ENCODE measurements at places on chromosomes 4 and X. TPM values are rescaled to one million over a fixed set of nuclear protein-coding genes. Genes with fewer than 3 reads are reported as not detected.

- no peak for DNase-seq
These were observed 269.3 kb downstream of the GPM6A start for GRCh38 chr4:175542786-175543185.

GRCh38 chr4:185096032-185096653 lies 46.9 kb upstream of the SLC25A4 start:
- peak; percentile 57 for DNase-seq

DNA sequence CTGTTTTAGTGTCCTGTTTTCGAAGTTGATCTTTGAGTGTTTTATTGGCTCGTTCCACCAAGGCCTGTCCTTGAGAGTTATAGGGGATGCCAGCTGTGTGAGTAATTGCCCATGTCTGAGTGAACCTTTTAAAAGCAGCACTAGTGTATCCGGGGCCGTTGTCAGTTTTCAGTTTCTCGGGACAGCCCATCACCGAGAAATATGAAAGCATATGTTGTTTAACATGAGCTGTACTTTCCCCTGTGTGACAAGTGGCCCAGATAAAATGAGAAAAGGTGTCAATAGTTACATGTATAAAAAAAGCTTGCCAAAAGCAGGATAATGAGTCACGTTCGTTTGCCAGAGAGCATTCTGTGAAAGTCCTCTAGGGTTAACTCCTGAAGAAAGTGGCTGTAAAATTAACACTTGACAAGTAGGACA lies 48.6 kb upstream of the RASSF6 start:
- DNase-seq: no peak

GRCh38 chrX:17547658-17548057 lies 172.7 kb downstream of the NHS start:
- no peak for DNase-seq

DNA sequence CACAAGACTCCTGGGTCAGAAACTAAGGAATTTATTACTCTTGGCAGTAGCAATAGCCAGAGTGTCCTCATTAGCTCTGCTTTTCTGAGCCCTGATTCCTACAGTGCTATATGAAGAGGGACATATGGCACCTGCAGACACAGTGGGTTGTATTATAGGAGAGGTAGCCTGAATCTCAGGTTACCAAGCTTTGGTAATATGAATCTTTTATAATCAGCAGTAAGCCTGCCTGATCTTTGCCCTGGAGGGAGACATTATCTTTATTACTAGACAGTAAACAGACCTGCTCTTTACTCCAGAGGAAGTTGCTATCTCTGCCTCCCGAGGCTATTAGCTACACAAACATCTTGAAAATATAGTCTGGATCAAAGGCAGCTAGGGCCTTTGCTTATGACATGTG lies 62.5 kb upstream of the HOPX start:
- no peak for DNase-seq

- no peak for DNase-seq
These were observed 75.0 kb downstream of the EVC start for GRCh38 chr4:5785806-5786680.

DNA sequence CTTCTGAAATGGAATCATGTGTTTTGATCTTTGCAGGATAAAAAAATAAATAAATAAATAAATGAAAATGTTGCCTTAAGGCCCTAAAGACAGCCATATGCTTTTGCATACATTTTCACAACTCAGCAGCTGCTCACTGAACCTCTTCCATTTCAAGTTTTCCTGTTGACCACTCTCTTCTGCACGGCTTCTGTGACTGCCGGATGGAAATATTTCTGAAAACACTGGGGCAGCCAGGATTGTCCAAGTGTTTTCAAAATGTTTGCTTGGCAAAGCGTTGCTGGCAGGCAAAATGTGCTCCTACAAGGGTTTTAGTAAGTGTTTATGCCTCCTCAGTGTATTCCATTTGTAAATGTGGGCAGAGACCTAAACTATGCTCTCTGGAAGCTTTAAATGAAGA lies 208.1 kb upstream of the IL1RAPL1 start:
- no peak for DNase-seq

DNA sequence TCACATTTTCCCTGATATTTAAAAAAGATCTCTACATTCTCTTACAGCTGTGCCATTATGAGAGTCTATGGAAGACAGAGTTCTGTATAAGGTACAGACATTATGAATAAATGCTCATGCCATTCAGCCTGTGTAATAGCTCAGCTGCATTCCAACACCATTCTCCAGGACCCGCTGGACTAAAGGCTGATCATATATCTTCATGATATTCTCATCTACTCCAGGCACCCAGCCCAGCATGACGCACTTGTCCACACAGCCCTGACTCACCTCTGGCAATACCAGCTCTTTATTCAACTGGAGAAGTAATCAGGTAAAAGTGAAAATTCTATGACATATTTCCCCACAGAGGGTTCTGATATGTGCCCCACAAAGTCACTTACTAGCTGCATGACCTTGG lies 437.5 kb upstream of the FGF16 start:
- DNase-seq: no peak

GRCh38 chr4:10762561-10762960 lies 78.0 kb upstream of the CLNK start:
- DNase-seq: no peak

DNA sequence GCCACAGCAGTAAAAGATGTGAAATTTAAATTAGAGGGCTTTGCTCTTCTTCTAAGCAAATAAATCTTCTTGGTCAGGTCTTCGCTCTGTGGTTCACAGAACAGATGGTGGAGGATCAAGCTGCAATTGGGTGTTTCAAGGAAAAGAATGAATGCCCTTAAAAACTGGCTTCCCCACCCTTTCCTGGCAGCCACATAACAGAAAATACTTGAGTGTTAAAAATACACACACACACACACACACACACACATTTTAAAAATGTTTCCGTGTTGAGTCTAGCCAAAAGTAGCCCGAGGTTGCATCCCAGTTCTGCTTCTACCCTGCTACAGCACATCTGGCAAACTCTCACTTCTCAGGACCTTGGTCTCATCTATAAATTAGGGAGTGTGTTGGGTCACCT lies 56.7 kb upstream of the FGFBP2 start:
- no peak for DNase-seq

- DNase-seq: peak; percentile 52
These were observed 39.5 kb downstream of the NSD2 start for GRCh38 chr4:1910643-1911042.

GRCh38 chr4:1987296-1987695 lies 21.5 kb downstream of the NELFA start:
- no peak for DNase-seq

- DNase-seq: no peak
These were observed 21.7 kb upstream of the EGFL6 start for GRCh38 chrX:13547671-13548070.

DNA sequence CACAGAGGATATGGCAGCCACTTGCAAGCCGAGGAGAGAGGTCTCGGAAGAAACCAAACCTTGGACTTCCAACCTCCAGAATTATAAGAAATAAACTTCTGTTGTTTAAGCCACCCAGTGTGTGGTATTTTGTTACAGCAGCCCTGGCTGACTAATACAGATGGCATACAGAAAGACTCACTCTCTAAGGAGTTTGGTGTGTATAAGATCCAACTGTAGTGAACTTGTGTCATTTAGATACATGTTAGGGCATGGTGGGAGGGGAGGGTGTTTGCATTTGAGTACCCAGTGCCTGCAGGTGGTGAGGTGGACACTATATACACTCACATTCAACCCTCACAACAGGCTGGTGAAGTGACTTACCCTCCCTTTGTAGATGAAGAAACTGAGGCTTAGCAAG lies 233.2 kb upstream of the KLF3 start:
- DNase-seq: no peak

GRCh38 chr4:170497112-170497511 lies 407.4 kb upstream of the AADAT start:
- DNase-seq: peak; percentile 4

GRCh38 chr4:3677748-3678070 lies 88.5 kb upstream of the ADRA2C start:
- DNase-seq: no peak

DNA sequence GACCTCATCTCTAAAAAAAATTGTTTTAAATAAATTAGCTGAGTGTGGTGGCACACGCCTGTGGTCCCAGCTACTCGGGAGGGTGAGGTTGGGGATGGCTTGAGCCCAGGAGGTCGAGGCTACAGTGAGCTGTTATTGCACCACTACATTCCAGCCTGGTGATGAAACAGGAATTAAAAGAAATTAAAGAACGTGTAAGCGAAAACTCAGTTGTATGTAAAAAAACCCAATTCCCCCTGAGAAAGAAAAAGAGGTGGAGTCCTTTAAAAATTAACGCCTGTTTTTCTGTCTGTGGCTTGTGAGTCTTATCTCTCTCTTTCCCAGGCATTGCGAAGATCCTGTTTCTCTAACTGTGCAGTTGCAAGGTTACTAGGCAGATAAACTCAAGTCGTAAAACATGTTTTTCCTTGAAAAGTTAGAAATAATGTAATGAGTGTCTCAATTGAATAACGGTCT lies 22.1 kb downstream of the EPGN start:
- no peak for DNase-seq

DNA sequence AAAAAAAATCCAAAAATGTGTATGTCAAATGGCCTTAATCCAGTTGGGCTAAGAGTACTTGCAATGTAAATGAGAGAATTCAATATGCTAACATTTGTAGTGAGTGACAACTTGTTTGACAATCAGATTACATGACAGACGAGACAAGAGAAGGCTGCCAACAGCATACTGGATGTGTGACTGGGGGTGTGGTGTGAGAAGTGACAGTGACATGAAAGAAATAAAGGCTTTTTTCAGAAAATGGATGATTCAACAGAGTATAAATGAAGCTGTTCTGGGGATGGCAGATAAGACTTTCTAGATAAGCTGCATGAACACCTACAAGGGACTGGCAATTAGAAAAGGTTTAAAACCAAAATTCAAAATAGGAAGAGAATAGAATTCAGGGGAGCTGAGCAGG lies 143.4 kb downstream of the CENPC start:
- no peak for DNase-seq

GRCh38 chrX:133495464-133496391 lies 80.4 kb upstream of the GPC4 start:
- DNase-seq: no peak

DNA sequence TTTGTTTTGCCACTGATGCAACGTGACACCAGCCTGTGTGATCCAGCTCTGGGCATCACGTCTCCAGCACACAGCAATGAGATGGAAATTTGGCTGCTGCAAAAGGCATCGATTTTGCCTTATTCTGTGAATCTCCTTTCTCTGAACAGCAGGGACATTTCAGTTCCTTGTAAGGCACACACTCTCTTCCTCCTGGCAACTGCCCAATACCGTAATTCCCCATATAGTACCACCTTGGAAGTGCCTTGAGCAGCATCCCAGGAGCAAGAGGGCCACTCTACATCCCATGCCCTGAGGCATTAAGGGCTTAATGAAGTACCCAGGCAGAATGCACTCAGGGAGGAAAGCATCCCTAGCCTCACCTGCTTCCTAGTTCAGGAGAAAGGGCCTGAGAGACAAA lies 10.5 kb upstream of the MAMLD1 start:
- no peak for DNase-seq

- peak; percentile 33 for DNase-seq
These were observed 395 bp downstream of the RAB28 start for GRCh38 chr4:13483768-13484121.

DNA sequence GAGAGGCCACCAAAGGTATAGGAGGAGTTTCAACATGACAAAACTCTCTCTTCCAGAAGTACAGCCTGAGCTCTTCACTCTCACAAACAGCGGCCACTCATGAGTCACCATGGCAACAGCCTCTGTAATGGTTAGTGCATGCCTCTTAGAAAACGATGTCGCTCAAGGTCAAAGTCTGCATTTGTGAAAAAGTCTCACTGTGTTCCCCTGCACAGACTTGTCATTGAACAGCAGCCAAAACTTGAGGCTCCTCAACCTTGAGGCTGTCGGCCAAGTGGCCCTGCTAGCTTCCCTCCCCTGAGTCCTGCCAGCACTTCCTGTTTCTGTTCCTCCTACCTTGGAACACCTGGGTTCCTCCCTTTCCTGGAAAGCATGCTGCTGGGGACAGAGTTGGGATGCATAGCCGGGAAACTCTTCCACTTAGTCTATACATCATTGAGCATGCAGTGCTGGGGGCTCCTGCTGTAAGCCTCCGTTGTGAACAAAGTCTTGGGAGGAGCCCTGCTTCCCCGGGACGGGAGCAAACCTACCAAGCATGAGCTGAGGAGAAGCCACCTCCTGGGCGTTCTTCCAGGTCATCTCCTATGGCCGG lies 66.6 kb downstream of the ING2 start:
- DNase-seq: peak; percentile 13

DNA sequence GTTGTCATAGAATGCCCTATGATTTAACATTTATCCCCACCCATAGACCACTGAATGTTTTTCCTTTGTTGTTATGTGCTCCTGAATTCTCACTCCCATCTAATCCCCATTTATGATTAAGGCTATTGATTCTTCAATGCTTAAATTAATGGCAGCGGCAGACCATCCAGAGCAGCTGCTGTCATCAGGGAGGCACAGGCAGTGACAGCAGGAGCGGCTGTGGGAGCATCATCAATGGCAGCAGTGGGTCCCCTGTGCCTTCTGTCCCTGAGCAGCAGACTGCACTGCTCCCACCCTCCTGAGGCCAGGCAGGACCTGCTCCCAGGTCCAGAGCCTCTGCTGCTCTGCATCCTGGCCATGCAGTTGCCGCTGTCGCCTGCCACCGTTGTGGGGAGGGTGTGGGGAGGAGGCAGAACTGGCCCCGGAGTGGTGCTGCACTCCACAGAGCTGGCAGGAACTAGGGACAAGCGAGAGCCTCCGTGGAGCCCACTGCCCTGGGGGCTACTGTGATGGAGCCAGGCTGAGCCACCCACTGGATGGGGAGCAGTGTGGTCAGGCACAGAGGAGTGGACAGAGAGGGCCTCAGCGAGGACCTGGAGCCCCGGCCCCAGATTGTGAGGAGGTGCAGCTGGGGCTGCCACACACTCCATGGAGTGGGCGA lies 29.0 kb downstream of the NAA11 start:
- DNase-seq: no peak

DNA sequence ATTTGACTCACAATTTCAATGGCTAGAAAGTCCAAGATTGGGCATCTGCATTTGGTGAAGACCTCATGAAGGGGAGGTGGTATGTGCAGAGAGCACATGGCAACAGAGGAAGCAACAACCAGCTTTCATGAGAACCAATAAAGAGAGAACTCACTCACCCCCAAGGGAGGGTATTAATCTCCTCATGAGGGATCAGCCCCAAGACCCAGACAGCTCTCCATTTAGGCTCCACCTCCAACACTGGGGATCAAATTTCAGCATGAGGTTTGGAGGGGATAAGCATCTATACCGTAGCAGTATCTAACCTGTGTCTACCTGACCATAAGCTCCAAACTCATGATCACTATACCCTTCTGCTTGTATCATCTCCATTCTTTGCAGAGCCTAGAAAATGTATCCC lies 9.3 kb upstream of the TBC1D19 start:
- DNase-seq: no peak

- no peak for DNase-seq
These were observed 162.0 kb downstream of the NKX6-1 start for GRCh38 chr4:84336964-84337705.

- DNase-seq: no peak
These were observed 46.5 kb downstream of the FGF2 start for GRCh38 chr4:122873146-122873545.

- no peak for DNase-seq
These were observed 11.1 kb downstream of the SLC25A43 start for GRCh38 chrX:119410027-119410819.

The SRPX gene
- not detected for total RNA-seq

The LEF1 gene
- 367 TPM for total RNA-seq

The ING2 gene
- total RNA-seq: 13.2 TPM

The KLF8 gene
- total RNA-seq: 1.3 TPM

The DCHS2 gene
- total RNA-seq: not detected

The BEX1 gene
- 0.81 TPM for total RNA-seq

The NPY2R gene
- not detected for total RNA-seq

All from activated naive CD4-positive, alpha-beta T cell treated with anti-CD3 and anti-CD28 coated beads for 36 hours (primary cell).